ENCODE measurements at places on chromosomes 7 and 10.

- no peak overlapping the region for H3K4me3 ChIP-seq
- H3K27me3 ChIP-seq, result no peaks in the 10 kb centered on the region
- no peaks in the 10 kb centered on the region for H3K36me3 ChIP-seq
These were observed 56.3 kb downstream of the PDZD8 start for GRCh38 chr10:117318909-117319308.

- no peak overlapping the region for H3K27ac ChIP-seq
- peaks cover 11% of the 10 kb centered on the region for H3K27me3 ChIP-seq
- H3K36me3 ChIP-seq, result no peaks in the 10 kb centered on the region
- no peaks in the 10 kb centered on the region for H3K4me1 ChIP-seq
- H3K4me3 ChIP-seq, result no peak overlapping the region
These were observed 516.9 kb downstream of the GLRX3 start for GRCh38 chr10:130652964-130653578.

DNA sequence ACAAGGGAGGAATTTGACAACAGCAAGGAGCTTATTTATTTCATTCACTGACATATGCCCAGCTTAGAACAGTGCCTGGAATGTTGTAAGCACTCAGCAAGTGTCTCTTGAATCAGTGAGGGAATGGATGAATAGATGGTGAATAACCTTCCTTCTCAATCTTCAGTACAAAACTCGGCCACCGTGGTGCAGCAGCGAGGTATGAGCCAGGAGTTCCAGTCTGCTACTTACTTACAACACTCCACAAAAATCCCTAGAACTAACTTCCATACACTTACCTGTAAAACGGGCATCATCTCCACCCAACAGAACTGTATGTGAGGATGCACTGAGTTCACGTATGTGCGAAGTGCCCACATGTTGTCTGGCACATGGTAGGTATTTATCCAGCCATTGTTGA lies 237.4 kb downstream of the WDR11 start:
- no peaks in the 10 kb centered on the region for H3K4me1 ChIP-seq
- H3K27ac ChIP-seq, result no peak overlapping the region

- DNase-seq, result no peak
- H3K27me3 ChIP-seq, result no peaks in the 10 kb centered on the region
- no peak overlapping the region for H3K27ac ChIP-seq
- H3K4me1 ChIP-seq, result no peaks in the 10 kb centered on the region
- no peaks in the 10 kb centered on the region for H3K36me3 ChIP-seq
- no peak overlapping the region for H3K4me3 ChIP-seq
These were observed 5.5 kb downstream of the PIK3AP1 start for GRCh38 chr10:96714746-96715255.

GRCh38 chr10:79007421-79008319 lies 61.1 kb upstream of the ZMIZ1 start:
- H3K4me1 ChIP-seq, result no peaks in the 10 kb centered on the region
- H3K27ac ChIP-seq, result no peak overlapping the region
- H3K4me3 ChIP-seq, result no peak overlapping the region
- H3K36me3 ChIP-seq, result no peaks in the 10 kb centered on the region
- no peak for DNase-seq

DNA sequence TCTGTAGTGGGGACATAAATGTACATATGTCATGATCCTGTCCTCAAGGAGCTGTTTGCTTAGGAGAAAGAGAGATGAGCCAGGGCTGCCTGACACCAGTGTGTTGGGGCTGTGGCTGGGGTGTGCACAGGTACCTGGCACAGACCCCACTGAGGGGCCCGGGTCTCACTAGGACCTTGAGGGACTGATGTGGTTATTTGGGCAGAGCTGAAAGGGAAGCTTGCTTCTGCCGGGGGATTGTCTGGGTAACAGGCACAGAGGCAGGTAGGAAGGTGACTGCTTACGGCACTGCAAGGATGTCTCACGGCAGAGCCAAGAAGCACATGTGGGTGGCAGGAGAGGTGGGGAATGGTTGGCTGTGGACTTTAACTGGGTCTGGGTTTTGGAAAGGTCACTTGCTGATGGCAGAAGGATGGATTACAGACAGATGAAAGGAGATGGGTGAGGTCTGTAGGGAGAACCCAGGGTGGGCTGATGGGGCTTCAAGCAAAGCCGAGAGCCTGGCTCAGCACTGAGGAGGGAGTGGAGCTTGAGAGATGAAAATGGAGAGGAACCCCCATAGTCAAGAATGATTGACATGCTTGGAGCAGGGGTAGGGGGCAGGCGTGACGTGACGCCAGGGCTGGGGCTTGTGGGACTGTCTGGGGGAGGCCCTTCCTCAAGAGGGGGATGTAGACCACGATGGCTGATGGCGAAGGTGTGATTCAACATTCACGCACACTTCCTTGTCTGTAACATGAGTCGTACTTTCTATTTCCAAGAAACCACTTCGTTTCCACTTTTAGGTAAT lies 207.7 kb upstream of the SHH start:
- no peak overlapping the region for H3K4me3 ChIP-seq
- no peaks in the 10 kb centered on the region for H3K4me1 ChIP-seq
- no peaks in the 10 kb centered on the region for H3K36me3 ChIP-seq
- no peak for DNase-seq
- no peak overlapping the region for H3K27ac ChIP-seq
- no peaks in the 10 kb centered on the region for H3K27me3 ChIP-seq

All from heart right ventricle (tissue), 16 donors.